Activated CD8-positive, alpha-beta memory T cell treated with anti-CD3 and anti-CD28 coated beads for 1 hour (primary cell): ENCODE measurements at places on chromosomes 5 and 9.

- no peak for DNase-seq
Measured at GRCh38 chr9:121786543-121786948, 135.1 kb downstream of the DAB2IP start.

GRCh38 chr5:89901346-89901745 lies 508.2 kb downstream of the CETN3 start:
- no peak for DNase-seq

- DNase-seq, result no peak
Measured at GRCh38 chr5:93995126-93995621, 253.8 kb upstream of the POU5F2 start.

- no peak for DNase-seq
Measured at GRCh38 chr9:113886466-113886865, 10.4 kb downstream of the ZNF618 start.

GRCh38 chr9:136399176-136400037 lies 563 bp downstream of the SNAPC4 start:
- no peak for DNase-seq

- DNase-seq, result no peak
Measured at GRCh38 chr9:128115187-128116103, 12.1 kb downstream of the PTGES2 start.

- no peak for DNase-seq
Measured at GRCh38 chr9:131277287-131277909, 1.1 kb upstream of the FAM78A start.

GRCh38 chr9:95580812-95581761 lies 64.3 kb upstream of the PTCH1 start:
- DNase-seq, result no peak

GRCh38 chr5:1921711-1922110 lies 39.0 kb upstream of the IRX4 start:
- DNase-seq, result no peak

DNA sequence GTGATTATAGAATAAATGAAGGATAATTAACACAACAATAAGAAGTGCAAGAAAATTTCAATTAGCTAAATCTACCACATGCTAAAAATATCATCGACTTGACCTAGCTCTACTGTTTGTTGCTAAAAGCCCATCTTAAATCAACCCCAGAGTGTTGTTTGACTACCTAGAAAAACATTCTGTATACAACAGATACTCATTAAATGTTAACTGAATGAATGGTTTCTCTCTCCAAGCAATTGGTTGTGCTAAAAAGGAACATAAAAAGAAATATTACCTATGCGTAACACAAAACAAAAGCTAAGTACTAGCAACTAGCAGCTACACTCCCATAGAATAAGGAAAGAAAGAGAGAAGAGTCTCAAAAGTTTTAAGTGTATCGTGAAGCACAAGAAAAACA lies 5.5 kb upstream of the PLPP6 start:
- no peak for DNase-seq

GRCh38 chr5:14415024-14415697 lies 166.4 kb upstream of the OTULINL start:
- DNase-seq, result no peak

DNA sequence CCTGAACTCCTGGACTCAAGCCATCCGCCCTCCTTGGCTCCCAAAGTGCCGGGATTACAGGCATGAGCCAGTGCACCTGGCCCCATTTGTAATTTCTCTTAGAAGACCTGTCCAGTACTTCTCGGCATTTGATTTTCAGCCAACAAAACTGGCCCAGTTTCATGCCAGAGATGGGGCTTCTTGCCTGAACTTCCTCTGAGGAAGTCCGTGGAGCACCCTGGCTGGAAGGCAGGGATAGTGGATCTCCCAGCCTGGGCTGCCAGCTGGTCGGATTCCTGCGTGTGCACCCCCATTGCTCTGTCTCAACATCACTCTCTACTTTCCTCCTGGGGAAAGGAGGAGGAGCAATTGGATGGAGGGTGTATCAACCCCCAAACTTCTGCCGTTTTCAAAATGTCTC lies 39.0 kb downstream of the FAM78A start:
- DNase-seq, result no peak

GRCh38 chr5:4880304-4880741 lies 259.8 kb upstream of the ADAMTS16 start:
- DNase-seq, result no peak

DNA sequence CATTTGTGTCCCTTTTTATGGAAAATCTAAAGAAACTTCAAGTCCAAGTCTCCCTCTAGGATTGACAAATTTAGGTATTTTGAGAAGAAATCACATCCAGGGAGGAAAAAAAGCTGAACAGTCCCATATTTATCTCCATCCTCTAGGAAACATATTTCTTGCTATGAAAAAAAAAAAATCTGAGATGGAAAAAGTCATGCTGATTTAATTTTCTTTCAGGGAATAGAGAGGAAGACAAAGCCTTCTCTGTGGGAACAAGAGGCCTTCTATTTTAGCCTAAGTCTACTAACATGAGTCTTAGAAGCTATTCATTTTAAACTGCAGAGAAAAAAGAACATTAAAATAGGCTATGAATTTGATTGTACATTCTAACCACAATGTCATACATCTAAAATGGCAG lies 63.1 kb upstream of the CDK5RAP2 start:
- no peak for DNase-seq

GRCh38 chr5:55969956-55970355 lies 24.8 kb downstream of the IL6ST start:
- no peak for DNase-seq

DNA sequence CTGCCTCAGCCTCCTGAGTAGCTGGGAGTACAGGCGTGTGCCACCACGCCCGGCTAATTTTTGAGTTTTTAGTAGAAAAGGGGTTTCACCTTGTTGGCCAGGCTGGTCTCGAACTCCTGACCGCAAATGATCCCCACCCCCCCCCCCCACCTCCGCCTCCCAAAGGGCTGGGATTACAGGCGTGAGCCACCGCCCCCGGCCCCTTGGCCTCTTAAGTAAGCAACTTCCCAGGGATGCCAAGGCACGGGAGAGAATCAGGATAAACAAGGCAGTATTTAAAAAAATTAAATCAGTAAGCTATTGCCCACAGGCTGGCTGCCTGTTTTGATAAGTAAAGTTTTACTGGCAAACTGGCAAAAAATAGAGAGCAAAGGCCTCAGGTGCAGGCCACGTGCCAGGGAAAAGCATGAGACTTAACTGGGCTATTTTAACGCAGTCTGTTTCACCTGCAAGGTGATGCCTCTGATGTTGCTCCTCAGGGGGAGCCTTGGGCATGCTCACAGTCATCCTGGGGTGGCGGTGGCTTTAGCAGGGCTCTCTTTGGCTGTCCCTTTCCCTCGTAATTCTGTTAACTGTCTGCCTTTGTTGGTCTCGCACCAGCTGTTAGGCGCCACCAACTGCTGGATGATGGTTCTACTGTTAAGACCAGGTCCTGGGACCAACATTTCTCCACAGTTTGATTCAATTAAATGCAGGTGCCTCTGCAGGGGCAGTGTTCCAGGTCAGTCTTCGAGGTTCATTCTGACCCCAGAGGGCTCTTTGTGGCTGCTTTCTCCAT lies 19.4 kb upstream of the RNF130 start:
- DNase-seq, result no peak

DNA sequence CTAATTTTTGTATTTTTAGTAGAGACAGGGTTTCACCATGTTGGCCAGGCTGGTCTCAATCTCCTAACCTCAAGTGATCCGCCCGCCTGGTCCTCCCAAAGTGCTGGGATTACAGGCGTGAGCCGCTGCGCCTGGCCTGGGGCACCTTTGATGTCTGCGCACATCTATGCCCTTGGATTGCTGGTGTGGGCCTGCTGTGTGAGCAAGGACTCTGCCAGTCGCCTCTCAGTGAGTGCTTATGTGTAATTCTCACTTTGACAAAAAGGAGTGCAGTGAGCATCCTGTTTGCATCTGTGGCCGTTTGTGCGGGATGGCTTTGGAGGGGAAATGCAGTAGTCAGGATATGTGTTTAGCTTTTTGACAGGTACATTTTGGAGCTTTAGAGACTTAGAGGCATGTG lies 9.4 kb downstream of the WDR5 start:
- DNase-seq, result no peak
